ENCODE measurements at places on chromosomes 3 and 15. TPM values are rescaled to one million over a fixed set of nuclear protein-coding genes. Genes with fewer than 3 reads are reported as not detected.

The TNK2 gene
- total RNA-seq: 198 TPM

The GP5 gene
- 5.7 TPM for total RNA-seq

GRCh38 chr3:142213298-142213697 lies 12.1 kb downstream of the GK5 start:
- DNase-seq: no peak
- no peaks in the 10 kb centered on the region for H3K36me3 ChIP-seq
- no peaks in the 10 kb centered on the region for H3K4me1 ChIP-seq
- H3K27ac ChIP-seq: no peak overlapping the region
- H3K4me3 ChIP-seq: no peak overlapping the region

DNA sequence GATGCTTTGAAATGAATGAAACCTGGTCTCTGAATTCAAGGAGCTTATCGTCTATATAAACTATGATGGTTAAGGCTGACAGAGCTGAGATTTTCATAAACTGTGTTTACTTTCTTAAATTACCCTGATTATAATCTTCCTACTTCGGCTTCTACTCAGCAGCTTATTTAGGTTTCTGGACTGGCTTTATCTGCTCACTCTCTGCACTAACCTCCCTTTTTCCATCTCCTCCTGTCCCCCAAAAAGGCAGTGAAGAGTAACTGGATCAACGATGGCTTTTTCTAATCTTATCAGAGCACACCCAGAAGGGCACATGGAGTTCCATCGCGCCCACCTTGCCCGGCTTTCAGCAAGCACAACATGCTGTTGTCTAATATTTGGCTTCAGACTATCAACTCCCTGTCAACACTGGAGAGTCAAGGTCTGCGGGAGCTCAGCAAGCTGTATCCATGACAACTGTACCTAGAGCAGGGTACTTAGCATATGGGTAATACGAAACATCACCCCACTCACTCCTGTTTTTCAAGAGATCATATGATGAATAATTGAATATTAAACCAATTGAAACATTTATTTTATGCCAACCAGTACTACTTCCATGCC lies 417.3 kb downstream of the GABRB3 start:
- H3K27me3 ChIP-seq: no peaks in the 10 kb centered on the region
- H3K27ac ChIP-seq: no peak overlapping the region
- H3K4me3 ChIP-seq: no peak overlapping the region
- H3K36me3 ChIP-seq: no peaks in the 10 kb centered on the region
- no peaks in the 10 kb centered on the region for H3K4me1 ChIP-seq
- no peak for DNase-seq

- H3K27me3 ChIP-seq: no peaks in the 10 kb centered on the region
Observed at GRCh38 chr15:63633312-63633711, 36.1 kb downstream of the FBXL22 start.
